ENCODE measurements at places on chromosomes 2 and 18. TPM values are rescaled to one million over a fixed set of nuclear protein-coding genes. Genes with fewer than 3 reads are reported as not detected.
A peak's percentile ranks its signal among the peaks of the same experiment; 100 is the strongest.

Gene UGT1A4
- total RNA-seq: not detected

DNA sequence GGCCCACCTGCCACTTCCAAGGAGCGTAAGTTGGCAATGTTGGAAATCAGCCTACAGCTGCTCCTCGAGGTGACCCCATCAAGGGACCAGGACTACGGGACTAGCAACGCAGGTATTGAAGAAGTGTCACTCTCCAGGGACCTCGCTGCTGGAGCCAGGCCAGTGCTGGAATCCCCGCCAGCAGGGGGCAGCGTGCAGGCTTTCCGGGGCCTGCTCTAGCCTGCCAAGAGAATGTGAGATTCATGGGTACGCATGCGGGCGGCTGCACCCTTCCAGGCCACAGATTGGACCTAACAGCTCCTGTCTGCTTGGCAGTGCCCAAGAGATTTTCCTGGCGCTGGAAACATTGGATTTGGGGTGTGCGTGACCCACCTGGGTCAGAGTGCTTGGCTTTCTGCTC lies 182.8 kb upstream of the RAB12 start:
- no peaks in the 10 kb centered on the region for H3K4me1 ChIP-seq
- DNase-seq: peak; percentile 37

DNA sequence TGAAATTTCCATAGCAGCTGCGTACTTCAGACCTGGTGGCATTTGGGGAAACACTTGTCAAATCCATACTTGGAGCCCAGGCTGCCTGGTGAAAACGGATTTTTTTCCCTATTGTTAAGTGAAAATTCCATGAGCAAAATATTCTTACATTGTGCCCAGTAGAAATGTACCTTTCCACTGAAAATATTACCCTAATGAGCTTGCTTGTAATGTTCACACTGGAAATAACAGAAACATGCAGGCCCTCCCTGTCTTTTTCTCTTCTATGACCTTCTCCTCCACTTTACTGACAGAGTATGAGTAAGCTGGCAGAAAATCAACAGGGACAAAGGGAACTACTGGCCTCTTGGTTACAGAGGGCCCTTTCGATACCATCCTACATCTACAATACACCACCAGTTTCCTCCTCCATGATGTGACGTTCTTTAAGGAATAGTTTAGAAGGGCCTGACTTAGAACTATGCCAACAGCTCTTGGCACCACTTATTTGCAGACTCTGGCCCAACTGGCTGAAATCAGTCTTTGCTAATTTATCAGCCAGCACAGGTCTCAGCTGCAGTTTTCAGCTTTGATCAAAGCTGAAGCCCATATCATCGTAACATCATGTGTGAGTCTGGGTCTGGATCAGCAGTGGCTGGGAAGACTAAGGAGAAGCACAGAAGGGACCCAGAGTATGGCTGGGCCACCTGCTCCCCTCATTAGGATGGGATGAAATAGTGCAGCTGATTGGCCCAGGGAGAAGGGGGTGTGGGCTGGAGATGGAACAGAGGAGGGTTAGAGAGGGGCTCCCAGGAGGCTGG lies 272.2 kb upstream of the ID2 start:
- peaks cover 1% of the 10 kb centered on the region for H3K36me3 ChIP-seq
- peaks cover 12% of the 10 kb centered on the region for H3K4me1 ChIP-seq
- H3K27me3 ChIP-seq: no peaks in the 10 kb centered on the region
- H3K27ac ChIP-seq: no peak overlapping the region
- no peak overlapping the region for H3K4me3 ChIP-seq

Gene CCDC68
- not detected for total RNA-seq

DNA sequence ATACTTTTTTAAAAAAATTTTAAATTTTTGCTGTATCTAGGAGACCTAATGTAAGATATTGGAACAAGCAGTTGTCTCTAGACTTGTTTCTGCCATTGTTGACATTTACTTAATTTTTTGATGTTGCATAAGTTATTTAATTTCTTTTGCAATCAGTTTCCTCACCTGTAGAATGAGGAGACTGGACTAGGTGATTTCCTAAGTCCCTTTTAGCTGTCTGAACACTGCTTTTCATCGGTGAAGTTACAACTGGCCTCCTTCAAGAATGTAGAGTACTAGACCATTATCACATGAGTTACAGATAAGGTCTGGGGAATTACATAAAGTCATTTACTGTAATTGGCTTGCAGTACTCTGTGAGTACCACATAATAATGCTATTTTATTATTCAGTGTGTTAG lies 147.6 kb downstream of the LTBP1 start:
- DNase-seq: no peak
- peaks cover 2% of the 10 kb centered on the region for H3K27me3 ChIP-seq
- no peak overlapping the region for H3K4me3 ChIP-seq
- no peak overlapping the region for H3K27ac ChIP-seq
- no peaks in the 10 kb centered on the region for H3K36me3 ChIP-seq

- H3K27me3 ChIP-seq: peaks cover 3% of the 10 kb centered on the region
- H3K4me1 ChIP-seq: peaks cover 22% of the 10 kb centered on the region
- no peak overlapping the region for H3K27ac ChIP-seq
- peaks cover 6% of the 10 kb centered on the region for H3K36me3 ChIP-seq
Measured at GRCh38 chr2:8380026-8380425, 301.8 kb upstream of the ID2 start.

Gene COL4A3
- total RNA-seq: not detected

GRCh38 chr2:29557268-29557667 lies 364.1 kb downstream of the ALK start:
- no peak for DNase-seq
- H3K4me3 ChIP-seq: no peak overlapping the region
- H3K27ac ChIP-seq: no peak overlapping the region
- no peaks in the 10 kb centered on the region for H3K4me1 ChIP-seq
- peaks cover 8% of the 10 kb centered on the region for H3K27me3 ChIP-seq

GRCh38 chr2:213020268-213020667 lies 131.1 kb downstream of the IKZF2 start:
- no peaks in the 10 kb centered on the region for H3K27me3 ChIP-seq
- H3K27ac ChIP-seq: no peak overlapping the region
- peaks cover 24% of the 10 kb centered on the region for H3K36me3 ChIP-seq
- H3K4me1 ChIP-seq: peaks cover 31% of the 10 kb centered on the region

DNA sequence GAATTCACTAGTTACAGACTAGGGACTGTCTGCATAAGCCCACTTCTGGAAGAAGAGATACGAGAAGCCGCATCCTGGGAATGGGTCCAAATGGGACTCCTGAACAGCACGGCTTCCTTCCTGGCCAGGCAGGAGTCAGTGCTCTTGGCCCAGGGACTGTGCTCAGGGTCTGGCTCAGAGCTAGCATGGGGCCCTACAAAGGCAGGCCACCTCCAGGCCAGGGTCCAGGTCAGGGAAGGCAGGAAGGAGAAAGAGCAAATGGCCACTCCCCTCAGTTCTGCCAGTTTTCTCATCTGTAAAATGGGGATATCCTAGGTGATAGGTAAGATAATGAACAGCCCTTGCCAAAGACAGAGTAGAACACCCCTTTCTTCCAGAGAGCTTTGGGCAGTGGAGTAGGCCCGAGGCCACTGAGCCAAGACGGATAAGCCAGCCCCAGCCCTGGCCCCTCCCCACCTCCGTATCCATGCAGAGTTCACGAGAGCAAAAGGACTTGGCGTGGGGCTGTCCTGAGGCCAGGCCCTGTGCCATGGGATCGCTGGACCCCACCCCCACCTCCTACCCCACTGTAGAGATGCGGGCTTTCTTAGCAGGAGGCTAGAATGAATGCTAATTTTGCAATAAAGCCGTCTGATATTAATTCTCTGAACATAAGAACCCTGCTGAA lies 190.1 kb downstream of the MGAT5 start:
- no peaks in the 10 kb centered on the region for H3K36me3 ChIP-seq
- DNase-seq: no peak
- H3K4me1 ChIP-seq: no peaks in the 10 kb centered on the region
- H3K27ac ChIP-seq: no peak overlapping the region
- H3K27me3 ChIP-seq: no peaks in the 10 kb centered on the region

DNA sequence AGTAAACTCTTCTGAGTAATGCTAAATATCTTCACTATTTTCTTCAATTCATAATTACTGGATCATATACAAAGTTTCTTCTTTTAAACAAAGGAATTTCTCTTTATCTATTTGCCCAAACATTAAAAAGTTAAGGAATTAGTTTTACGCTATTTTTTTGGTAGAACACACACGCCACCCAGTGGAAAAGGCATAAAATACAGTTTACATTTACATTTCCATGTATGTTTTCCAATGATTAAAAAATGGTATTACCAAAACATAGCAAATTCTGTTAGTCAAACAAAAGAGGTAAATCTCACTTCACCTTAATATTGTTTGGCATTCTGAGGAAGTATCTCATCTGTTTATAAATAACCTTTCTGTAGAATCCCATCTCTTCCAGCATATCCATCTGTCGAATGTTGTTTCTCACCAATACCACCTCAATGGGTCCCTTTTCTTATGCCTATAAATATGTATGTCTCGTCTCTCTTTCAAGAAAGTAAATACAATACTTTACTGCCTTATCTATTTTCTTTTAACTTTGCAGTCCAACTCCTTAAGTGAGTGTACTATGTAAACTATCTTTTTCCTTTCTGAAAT lies 7.2 kb downstream of the BOLL start:
- peaks cover 11% of the 10 kb centered on the region for H3K27me3 ChIP-seq
- H3K4me3 ChIP-seq: no peak overlapping the region
- no peak for DNase-seq
- no peak overlapping the region for H3K27ac ChIP-seq
- no peaks in the 10 kb centered on the region for H3K36me3 ChIP-seq
- peaks cover 3% of the 10 kb centered on the region for H3K4me1 ChIP-seq

Gene ICA1L
- 5.8 TPM for total RNA-seq
